ENCODE measurements at places on chromosomes 1 and 21.

- no peak for DNase-seq
Measured at GRCh38 chr21:36904093-36904666, 62.3 kb downstream of the HLCS start.

DNA sequence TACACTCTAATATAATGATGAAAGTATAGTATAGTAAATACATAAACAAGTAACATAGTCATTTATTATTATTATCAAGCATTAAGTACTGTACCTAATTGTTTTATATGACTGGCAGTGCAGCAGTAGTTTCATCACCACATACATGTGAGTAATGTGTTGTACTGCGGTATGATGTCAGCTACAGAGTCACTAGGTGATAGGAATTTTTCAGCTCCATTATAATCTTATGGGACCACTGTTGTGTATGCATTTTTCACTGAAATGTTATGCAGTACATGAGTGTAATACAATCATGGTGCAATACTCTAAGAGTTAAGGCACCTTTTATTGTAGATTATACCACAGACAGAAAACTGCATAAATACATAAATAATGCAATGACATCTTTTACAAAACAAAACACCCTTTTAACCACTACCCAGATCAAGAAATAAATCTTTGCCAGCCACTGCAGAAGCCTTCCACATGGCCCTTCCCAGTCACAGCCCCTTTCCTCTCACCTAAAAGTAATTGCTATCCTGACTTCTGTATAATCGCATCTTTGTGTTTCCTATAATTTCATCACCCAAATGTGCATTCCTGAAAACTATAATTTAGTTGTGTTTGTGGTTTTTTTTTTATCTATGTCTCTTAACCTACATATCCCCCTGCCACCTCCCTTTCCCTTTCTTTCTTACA, 16.3 kb downstream of the ABCD3 start:
- no peak for DNase-seq

DNA sequence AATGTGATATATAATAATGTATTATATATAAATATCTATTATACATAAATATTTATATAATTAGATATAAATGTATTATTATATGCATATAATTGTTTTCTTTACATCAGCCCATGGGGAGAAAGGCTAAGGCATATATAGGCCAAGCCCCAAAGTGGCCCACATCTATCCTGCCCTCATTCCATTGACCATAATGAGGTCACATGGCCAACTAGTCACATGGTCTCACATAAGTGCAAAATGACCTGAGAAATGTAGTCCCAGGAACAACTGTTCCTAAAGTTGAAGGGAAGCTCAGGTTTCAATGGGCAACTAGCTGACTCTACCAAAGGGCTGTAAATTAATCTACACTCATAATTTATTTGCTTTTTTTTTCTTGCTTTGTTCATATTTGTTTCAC, 14.5 kb upstream of the CCDC185 start:
- DNase-seq = no peak

DNA sequence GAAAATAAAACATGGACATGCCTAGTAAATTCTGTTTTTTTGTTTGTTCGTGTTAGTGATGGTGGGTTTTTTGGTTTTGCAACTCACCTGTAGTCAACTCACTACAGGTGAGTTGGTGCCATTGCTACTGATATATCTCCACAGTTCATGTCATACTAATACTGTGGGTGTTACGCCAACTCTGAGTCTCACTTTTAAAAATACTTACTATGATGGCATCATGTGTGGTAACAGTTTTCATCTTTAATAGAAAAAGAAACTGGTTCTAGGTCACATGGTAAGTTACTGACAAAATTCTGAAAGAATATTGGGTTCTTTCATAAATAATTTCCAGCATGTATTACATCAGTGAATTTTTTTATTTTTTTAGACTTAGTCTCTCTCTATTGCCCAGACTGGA, 38.0 kb downstream of the TSNAX start:
- DNase-seq = no peak

- no peak for DNase-seq
Measured at GRCh38 chr1:192678099-192678498, 42.2 kb downstream of the RGS13 start.

- DNase-seq = no peak
Measured at GRCh38 chr1:16249596-16250241, 12.7 kb upstream of the CPLANE2 start.

- DNase-seq = peak; percentile 34
Measured at GRCh38 chr1:86788300-86789206, 84.2 kb downstream of the SH3GLB1 start.

- no peak for DNase-seq
Measured at GRCh38 chr1:222561656-222562055, 13.8 kb upstream of the HHIPL2 start.

DNA sequence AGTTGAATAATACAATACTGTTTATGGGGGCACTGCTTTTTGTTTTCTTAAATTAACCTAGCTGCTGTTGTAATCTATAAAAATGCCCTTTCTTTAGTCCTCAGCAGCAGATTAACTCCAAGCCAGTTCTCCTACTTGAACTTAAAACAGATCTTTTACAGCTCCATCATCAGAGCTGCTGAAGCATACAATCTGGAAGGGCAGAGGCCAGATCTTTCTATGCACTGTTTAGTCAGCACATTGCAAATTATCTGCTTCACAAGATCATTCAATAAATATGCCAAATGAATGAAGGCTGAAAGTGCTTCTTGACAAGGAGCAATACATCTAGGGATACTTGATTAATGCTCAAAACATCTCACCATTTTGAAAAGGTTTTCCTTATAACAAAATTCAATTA, 115.8 kb downstream of the PLPPR5 start:
- DNase-seq = no peak

DNA sequence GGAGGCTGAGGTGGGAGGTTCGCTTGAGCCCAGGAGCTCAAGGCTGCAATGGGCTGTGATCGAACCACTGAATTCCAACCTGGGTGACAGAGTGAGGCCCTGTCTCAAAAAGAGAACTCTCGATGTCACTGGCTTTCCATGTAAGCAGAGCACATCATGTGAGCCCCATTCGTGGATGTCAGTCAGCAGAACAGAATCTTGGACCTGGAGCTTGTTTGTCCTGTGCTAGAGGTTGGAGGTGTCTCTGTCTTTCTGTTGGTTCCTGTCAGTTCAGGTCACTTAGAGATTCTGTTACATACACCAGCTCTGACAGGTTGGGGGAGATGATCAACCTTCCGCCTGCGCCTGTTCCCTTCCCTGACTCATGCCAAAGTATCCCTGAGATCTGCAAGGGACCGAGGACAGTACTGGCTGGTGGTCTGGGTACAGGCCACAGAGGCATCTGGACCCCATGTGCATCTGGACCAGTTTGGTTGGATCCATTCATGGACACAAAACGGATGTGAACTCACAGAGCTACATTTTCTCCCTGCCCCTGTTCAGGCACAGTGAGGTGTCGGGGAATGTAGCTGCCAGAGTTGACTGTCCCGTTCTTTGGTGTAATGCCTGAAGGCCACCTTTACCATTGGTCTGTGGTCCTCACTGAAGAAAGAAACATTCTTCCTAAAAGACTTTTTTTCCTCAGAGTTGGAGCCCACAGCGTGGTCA, 10.0 kb downstream of the ARF1 start:
- no peak for DNase-seq

DNA sequence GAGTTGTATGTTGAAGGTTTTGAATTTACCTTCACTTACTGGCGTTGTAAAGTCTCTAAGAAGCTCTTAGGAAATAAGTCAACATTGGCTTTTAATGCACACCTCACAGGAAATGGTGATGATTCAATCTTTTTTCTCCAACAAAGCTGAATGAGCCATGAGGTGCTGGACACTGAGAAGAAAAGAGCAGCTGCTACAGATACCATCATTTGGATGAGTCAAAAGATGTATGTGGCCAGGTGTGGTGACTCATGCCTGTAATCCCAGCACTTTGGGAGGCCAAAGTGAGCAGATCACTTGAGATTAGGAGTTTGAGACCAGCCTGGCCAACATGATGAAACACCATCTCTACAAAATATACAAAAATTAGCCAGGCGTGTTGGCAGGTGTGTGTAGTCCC, 3.3 kb upstream of the IL23R start:
- DNase-seq = no peak

DNA sequence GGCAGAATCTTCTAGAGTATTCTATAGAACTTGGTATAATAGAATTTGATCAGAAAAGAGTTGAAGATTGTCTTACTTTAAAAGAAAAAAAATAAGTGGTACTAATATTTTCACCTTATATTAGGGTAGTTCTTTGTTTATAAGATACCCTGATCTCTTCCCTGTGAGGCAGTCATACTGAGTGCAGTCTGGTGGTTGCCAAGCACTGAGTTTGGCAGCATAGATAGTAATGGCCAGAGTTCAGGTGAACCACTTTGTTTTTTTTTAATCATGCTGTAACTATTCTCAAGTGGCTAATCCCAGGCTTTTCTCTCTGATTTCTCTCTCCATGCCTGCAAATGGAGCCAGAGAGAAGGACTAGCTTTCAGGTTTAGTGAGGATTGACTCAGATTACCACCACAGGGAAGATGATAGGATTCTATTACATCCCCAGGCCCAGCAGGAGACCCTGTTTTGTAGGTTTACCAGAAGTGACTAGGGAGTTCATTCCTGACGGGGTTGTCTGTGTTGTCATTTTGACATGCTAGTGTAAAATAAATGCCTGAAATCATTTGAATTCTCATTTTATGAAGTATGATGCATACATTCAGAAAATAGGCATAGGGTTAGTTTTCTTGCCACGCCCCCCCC, 16.7 kb downstream of the KDM1A start:
- no peak for DNase-seq

DNA sequence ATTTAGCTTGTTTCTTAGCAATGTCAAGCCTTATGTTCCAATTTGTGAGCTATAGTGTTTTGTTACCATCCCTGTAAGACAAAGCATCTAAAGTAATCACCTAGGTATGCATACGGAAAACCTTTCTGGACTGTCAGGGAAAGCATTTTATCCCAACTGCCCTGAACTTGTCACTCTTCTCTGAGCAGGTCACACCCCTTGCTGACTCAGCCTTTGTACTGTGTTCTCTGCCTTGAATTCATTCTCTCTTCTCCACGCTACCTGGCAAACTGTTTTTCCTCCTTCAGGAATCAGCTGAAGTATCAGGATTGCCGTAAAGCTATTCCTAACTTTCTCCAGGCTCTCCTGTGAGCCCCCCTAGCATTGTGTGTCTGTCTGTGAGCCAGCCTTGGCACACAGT, 54.2 kb downstream of the PBX1 start:
- no peak for DNase-seq

DNA sequence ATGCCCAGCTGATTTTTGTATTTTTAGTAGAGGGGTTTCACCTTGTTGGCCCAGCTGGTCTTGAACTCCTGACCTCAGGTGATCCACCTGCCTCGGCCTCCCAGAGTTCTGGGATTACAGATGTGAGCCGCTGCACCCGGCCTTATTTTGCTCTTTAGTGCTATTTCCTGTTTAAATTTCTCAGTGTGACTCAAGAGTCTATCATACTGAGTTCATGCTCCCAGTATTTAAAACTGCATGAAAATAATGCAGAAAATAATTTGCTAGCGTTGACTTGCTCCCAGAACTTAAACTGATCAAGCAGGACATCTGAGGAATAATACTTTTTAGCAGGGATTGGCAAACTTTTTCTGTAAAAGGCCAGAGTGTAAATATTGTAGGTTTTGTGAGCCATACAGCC, 86.4 kb upstream of the C1orf21 start:
- DNase-seq = no peak

DNA sequence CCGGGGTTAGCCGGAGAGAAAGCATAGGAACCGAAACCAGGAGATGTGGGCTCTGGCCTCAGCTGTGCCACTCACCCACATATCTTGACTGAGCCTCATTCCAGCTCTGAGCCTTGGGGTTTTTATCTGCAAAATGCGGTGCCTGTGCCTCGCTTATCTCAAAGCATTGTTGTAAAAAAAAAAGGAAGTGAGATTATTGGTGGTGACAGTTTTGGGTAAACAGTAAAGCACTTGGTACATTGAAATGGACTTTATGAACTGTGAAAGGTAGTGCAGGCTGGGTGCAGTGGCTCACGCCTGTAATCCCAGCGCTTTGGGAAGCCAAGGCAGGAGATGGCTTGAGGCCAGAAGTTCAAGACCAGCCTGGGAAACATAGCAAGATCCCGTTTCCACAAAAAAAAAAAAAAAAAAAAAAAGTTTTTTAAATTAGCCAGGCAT, 3.8 kb downstream of the PTAFR start:
- DNase-seq = no peak

DNA sequence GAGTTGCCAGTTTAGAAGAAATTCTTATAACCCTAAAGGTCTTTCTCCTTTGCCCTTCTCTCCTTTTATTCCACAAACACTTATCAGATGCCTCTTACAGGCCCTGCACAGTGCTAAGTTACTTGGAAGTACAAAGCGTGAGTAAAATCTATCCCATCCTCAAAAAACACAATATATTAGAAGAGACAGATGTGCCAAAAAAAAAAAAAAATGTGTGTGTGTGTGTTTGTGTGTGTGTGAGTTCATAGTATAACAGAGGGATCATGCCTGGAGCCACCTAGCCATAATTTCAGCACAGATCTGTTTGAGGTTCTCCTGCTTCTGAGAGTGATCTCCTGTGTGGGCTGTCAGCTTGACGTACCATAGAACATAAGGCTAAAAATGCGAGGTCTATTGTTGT, 5.0 kb downstream of the FAM20B start:
- DNase-seq = no peak

DNA sequence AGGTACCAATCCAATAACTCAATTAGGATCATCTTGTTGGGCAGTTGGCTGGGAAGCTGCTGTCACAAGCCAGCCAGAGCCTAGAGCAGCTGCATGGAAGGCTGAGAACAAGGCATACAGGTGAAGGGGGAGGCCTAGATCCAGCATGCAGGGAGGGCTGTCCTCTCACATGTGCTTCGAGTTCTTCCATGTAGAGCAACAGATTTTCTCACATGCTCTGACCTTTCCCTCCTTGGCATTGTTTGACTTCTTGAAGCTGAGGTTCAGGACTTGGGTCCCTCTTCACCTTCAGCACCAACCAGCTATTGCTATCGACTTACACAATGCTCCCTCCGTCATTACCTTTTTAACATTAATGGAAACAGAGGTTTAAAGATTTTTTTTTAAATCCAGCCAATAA, 257.7 kb downstream of the ATG4C start:
- DNase-seq = no peak

GRCh38 chr21:37849506-37850102, 66.7 kb downstream of the KCNJ6 start:
- peak; percentile 64 for DNase-seq

DNA sequence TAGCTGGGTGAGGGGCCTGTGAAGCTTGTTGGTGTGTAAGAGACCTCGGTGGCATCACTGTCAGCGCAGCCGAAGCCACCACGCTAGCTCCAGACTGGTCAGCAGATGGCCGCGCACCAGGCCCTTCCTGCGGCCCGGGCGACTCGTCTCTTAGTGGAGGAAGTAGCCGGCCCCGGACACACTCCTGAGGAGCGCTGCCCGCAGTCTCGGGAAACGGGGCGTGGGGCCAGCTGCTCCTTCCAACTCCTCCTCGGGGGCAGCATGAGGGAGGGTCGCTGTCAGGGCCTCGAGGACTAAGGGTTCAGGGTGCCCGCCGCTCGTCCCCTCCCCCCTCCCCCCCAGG, 20.4 kb downstream of the H3-3A start:
- no peak for DNase-seq

- no peak for DNase-seq
Measured at GRCh38 chr1:207646944-207647579, 2.1 kb downstream of the CR1L start.

- DNase-seq = no peak
Measured at GRCh38 chr1:15755646-15756040, 3.0 kb upstream of the FBLIM1 start.

GRCh38 chr1:71417421-71417820, 336.6 kb upstream of the ZRANB2 start:
- DNase-seq = no peak

All from muscle of back (tissue), 13 donors.